ENCODE measurements at places on chromosomes 7 and 10.

GRCh38 chr7:46839651-46840050 is 742.3 kb downstream of the TNS3 start:
- DNase-seq = no peak

DNA sequence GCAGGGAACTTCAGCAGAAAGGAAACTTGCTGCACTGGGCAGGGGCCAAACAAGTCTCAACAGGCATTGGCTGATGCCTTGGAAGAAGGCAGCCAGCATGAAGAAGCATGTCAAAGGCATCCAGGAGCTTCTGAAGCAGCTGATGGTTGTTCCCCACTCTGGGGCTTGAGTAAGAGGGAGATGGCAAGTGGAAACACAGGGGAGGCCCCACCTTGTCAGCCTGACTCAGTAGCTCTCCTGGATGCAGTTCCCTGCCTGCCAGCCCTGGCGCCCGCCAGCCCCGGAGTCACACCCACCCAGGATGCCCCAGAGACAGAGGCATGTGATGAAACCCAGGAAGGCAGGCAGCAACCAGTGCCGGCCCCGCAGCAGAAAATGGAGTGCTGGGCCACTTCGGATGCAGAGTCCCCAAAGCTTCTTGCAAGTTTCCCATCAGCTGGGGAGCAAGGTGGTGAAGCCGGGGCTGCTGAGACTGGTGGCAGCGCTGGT is 96.5 kb downstream of the TACC2 start:
- DNase-seq = no peak

GRCh38 chr7:21768279-21768678 is 177.4 kb downstream of the CDCA7L start:
- DNase-seq = no peak

DNA sequence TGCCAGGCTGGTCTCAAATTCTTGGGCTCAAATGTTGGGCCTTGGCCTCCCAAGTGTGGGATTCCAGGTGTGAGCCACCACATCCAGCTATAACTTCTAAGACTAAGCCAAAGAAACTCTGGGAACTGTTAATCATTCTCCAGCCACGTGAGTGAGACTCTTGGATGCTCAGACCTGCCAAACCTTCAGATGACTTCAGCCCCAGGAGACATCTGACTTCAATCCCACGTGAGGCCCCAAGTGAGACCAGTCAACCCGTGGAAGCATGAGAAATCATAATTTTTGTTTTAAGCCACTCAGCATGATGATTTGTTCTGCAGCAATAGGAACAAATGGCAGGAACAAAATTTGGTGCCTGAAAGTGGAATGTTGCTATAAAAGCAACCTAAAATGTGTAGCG is 4.3 kb upstream of the PCBD1 start:
- DNase-seq = no peak

- DNase-seq = no peak
These were observed 58.9 kb upstream of the LBX1 start for GRCh38 chr10:101287997-101288635.
